ENCODE measurements at places on chromosomes 3 and 15. TPM values are rescaled to one million over a fixed set of nuclear protein-coding genes. Genes with fewer than 3 reads are reported as not detected.

DNA sequence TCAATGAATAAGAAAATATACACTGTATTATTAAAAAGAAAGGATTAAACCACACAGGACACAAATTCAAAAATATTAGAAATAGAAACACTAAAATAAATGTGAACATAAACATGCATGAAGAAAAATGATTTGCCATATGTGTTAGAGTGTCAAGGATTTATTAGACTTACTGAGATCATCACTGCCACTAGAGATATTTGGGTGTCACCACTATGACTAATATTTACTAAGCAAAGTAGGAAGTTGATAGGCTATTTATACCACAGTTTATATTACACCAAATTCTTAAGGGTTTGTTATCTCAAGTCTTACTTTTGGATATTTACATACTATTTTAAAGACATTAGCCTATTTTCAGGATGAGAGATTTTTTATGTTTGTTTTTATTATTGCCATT, 575.0 kb upstream of the SGO1 start:
- DNase-seq: no peak

Gene GOLGA8T
- 0.38 TPM for polyA plus RNA-seq

DNA sequence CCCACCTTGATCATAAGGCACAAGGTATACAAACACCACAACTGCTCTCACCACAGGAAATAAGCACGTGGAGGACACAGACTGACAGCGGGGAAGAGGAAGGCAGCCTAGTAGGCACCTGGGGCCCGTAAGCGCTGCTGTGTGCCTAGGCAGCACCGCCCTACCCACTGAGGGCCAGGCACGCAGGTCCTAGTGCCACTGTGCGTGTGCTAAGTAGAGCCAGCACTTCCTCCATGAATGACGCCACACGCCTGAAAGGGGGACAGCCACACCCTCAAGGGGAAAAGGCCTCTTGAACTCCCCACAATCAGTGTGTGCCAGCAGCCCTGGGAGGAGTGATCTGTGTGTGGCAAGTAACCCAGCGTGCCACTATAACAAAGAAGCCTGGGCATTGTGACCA, 73.0 kb downstream of the ATP1B3 start:
- no peak for DNase-seq

DNA sequence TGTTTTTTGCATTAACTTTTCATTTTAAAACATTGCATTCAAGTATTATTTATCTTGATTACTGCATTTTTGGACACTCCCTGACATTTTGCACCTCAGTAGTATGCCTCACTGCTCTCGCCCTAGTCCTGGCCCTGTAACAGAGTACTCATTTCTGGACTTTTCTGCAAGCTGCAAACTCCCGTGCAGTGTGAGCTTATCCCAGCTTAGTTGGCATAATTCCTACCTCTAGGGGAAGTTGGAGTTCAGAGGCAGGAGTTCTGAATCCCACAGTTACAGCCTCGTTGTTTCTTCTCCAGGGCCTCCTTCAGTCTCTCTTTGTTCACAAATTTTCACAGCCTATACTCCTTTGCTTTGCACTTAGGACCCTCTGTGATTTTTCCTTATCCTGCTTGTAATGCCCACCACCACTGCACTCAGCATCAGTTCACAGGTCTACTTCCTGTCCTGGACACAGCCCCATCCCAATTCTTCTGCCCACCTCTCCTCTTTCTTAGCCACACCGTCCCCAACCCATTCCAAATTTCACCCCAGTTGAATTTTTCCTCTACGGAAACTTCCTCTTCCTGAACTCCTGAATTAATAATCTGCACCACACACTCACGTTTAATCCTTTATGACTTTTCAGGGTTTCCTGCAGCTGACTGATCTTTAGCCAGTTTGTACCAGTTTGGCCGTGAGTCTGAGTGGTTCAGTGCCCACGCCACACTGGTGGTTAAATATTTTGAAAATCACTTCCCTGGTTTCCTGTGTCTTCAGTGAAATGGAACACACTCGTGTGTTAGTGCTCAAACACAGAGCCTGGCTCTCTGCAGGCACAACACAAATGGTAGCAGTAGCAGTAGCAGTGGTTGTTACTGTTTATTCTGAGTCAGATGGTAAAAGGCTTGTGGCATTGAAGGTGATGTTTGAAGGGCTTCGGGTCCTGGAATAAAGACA, 6.3 kb upstream of the CTSH start:
- DNase-seq: no peak

- no peak for DNase-seq
Observed at GRCh38 chr3:43096761-43097160, 9.1 kb downstream of the POMGNT2 start.

DNA sequence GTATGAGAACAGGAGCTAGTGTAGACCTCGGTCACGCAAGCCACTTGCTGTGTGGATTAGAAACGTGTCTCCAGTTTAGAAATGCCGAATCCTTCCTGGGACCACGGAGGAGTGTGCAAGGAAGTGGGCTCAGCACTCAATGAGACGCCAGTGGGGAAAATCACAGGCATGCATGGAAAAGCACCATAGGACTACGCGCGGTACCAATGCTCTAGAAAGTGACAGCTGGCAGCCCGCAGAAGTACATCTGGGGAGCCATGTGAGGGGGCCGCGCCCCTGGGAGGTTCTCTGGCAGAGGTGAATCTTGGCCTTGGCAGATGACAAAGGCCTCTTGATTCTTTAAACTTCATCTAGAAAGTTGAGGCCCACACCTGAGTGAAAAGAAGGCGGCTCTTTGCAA, 99.3 kb downstream of the LRRK1 start:
- no peak for DNase-seq

- no peak for DNase-seq
Observed at GRCh38 chr15:90071220-90071807, 31.0 kb downstream of the IDH2 start.

DNA sequence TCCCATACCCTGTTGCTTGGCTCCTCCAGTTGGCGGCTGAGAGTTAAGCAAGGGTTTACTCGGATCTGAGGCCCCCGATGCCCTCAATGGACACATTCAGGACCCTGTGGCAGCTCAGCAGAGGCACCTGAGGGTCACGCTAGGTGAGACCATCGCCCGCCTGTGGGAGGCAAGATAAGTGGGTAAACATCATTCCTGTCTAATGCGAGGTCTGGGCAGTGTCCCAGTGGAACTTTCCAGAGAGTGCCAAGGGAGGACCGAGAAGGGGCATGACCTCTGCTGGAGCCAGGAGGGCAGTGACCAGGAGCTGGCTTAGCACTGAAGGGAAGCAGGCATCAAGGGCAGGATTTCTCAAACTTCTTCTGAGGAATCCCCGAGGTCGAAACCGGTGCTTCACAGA, 65.4 kb upstream of the SEC61A1 start:
- no peak for DNase-seq

DNA sequence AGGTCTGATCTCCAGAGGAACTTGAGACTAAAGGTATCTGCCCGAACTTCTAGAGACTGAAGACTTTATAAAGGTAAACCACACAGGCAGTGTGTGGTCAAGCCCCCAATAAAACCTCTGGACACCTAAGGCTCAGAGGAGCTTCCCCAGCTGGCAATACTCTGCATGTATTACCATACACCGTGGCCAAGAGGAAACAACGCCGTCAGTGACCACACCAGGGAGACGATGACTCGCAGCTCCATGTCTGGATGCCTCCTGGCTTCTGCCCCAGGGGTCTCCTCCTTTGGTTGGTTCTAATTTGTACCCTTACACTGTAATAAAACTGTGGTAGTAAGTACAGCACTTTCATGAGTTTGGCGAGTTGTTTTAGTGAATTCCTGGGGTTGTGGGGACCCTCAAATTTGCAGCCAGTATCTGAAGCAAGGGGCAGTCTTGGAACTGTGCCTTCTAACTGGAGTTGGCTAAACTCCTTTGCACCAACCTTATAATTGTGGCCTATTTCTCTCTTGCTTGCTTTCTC, 32.1 kb upstream of the BCL2L10 start:
- DNase-seq: no peak

- DNase-seq: no peak
Observed at GRCh38 chr3:136543385-136543784, 208.8 kb downstream of the STAG1 start.

Gene TICRR
- polyA plus RNA-seq: 9.4 TPM

- DNase-seq: peak; percentile 55
Observed at GRCh38 chr3:4977001-4977852, 2.0 kb upstream of the BHLHE40 start.

DNA sequence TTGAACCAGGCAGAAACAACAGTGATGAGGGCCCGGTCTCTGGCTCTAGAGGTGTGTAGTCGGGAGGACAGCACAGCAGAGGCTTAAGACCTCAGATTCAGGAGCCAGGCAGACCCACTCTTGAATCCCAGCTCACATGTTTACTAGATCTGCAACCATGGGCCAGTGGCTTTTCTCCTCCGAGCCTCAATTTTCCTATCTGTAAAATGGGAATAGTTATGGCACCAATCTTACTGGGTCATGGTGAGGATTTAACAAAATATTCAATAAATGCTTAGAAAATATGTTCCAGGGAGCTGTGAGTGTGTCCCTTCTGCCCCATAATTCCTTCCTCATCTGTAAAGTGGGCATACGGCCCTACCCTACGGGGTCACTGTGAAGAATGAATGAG, 506.9 kb downstream of the SHQ1 start:
- DNase-seq: no peak

GRCh38 chr15:82858932-82859331, 49.5 kb downstream of the WHAMM start:
- no peak for DNase-seq

DNA sequence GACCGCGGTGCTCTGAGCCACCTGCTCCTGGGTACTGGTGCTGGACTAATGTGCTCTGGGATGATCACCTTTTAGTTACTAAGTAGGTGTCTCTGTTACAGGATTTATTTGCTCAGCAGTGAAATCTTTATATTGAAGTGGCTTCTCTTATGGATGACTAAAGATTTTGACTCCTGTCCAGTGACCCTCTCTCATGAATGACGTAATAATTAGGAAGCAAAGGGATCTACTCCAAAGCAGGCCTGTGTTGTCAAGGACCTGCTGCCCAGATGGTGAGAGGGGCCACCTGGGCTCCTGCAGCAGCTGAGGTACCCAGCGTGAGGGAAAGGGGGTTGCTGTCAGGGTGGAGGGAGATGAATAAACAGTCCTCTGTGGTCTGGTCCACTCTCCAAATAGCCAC, 263.6 kb downstream of the GABRG3 start:
- DNase-seq: no peak

Gene FRMD5
- 1.1 TPM for polyA plus RNA-seq

Gene ZNF774
- 4.3 TPM for polyA plus RNA-seq

Gene ADCY5
- 11.9 TPM for polyA plus RNA-seq

Gene ZBED2
- polyA plus RNA-seq: 0.44 TPM

Gene C2CD4A
- polyA plus RNA-seq: 0.39 TPM

DNA sequence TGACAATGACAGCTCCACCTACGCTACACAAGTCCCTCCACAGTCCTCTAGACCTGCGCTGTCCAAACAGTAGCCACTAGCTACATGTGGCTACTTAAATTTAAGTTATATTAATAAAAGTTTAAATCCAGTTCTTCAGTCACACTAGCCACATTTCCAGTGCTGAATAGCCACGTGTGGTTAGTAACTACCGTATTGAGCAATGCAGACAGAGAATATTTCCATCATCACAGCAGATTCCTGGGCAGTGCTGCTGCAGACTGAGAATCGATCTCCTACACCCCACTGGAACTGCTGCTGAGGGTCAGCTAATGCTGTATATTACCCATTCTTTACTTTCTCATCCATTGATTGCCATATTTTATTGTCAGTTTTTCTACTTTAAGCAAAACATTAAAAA, 40.9 kb downstream of the HDC start:
- no peak for DNase-seq

DNA sequence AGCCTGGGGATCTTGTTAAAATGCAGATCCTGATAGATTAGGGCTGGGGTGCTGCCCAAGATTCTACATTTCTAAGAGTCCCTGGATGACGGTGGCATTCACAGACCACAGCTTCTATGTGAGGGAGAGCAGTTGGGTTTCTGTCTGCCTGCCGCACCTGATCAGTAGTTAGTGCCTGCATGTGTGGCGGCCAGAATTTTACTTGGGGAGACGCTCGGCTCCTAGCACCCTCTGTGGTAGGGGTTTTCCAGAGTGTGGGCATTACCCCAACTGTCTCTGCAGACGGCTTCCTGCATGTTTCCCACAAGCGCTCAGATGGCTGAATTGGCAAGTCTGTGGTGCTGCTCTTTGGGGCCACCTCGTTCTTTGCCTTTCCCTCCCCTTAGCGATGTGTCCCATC, 8.3 kb downstream of the GHRL start:
- DNase-seq: no peak

GRCh38 chr3:57268416-57268815, 24.1 kb downstream of the ASB14 start:
- no peak for DNase-seq

Gene VIPR1
- polyA plus RNA-seq: 2.1 TPM

GRCh38 chr3:53140847-53141845, 10.9 kb upstream of the RFT1 start:
- no peak for DNase-seq

DNA sequence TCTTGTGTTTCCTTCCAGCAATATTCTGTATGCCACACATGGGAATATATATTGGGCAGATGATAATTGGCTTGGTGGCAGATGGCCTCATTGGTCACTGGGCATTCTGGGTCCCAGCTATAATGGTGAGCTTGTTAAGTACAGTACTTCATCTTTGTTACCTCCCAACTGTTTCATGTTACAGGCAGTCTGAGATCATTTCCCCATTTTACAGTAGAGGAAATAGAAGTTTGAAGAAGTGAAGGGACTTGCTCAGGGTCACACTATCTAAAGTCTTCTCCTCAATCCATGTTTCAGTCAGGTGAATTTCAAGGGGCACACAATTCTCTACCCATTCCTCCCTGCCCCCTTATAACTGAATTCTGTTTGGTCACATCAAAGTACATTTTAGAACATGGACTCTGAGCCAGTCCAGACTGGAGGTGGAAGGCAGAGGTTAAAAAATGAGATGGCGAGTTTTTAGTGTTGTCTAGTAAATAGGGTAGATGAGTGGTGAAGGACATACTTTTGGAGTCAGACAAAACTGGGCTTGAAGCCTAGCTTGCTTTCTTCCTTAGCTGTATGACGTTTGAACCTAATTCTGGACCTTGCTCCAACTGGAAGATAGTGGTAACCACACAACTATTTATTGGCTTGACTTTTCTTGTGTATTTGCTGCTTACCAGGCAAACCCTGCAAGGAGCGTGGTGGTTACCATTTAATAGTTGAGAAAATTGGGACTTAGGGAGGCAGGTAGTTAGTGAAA, 2.5 kb downstream of the EEFSEC start:
- DNase-seq: no peak
